NCI-H460 (cell line): ENCODE measurements at places on chromosomes 1 and 21.
A peak's percentile ranks its signal among the peaks of the same experiment; 100 is the strongest.

GRCh38 chr1:245166471-245166885 is 11.7 kb downstream of the KIF26B start:
- no peak for DNase-seq

DNA sequence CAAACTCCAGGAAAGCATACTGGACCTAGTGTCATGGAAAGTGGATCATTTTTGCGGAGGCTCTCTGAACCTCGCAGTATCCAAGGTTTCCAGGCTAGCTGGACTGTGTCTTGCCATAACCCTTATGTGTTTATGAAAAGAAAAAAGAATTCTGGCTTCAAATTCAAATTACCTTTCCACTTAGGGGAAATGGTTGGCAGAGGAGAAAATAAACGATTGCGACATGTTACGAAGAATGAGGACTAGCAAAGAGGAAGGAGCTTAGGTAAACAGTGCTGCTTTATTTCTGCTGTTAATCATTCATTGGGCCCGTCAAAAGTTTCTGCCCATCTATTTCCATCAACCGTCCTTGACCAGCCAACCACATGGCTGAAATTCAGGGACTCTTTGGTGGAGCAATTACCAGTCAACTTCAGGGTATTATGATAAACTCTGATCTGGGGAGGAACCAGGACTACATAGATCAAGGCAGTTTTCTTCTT is at the start of gene C4BPA:
C4BPA (plus strand) TSS at position 342 of the 482 bp plus-strand sequence. CDS start 8,793 bp downstream, outside the sequence.
- no peak for DNase-seq

- no peak for DNase-seq
These were observed 36.2 kb upstream of the C1QA start for GRCh38 chr1:22600071-22600816.

GRCh38 chr1:60847855-60848582 is 234.3 kb upstream of the NFIA start:
- DNase-seq = no peak

DNA sequence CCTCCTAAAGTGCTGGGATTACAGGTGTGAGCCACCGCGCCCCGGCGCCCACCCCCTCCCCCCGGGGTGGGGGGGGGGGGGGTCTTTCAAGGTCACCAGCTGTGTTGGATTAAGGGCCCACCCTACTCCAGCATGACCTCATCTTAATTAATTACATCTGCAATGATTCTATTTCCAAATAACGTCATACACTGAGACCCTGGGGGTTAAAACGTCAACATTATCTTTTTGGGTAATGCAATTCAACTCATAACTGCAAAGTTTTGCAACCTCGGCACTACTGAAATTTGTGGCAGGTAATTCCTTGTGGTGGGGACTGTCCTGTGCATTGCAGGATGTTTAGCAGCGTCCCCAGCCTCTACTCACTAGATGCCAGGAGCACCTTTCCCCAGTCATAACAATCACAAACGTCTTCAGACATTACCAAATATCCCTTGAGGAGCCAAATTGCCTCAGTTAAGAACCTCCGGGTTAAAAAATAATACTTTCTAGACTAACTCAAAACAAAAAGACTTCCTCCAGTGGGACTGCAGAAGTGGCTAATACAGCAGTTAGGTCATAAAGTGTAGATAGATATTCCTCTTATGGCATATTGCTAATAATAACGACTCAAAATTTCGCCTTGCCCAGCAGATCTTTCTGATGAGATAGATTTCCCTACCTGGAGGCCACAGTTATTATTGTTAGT is 233.0 kb upstream of the KAZN start:
- DNase-seq = no peak

GRCh38 chr1:218456444-218456843 is 111.3 kb downstream of the TGFB2 start:
- no peak for DNase-seq

GRCh38 chr1:159700312-159700711 is 14.1 kb downstream of the CRP start:
- DNase-seq = no peak

GRCh38 chr1:89539128-89539527 is 14.5 kb downstream of the LRRC8B start:
- no peak for DNase-seq

- DNase-seq = peak; percentile 31
These were observed 1.1 kb upstream of the GUCA2A start for GRCh38 chr1:42165511-42166210.
